SK-MEL-5 (cell line): ENCODE measurements at places on chromosomes 4 and X. TPM values are rescaled to one million over a fixed set of nuclear protein-coding genes. Genes with fewer than 3 reads are reported as not detected.

SMARCA5 gene
- total RNA-seq = 37.5 and 38.9 TPM in 2 replicates

CFAP299 gene
- not detected in 2 replicates for total RNA-seq

CTAG1A gene
- total RNA-seq = not detected in 2 replicates

GNRHR gene
- not detected in 2 replicates for total RNA-seq

GRCh38 chr4:38119668-38120385 is 159.6 kb downstream of the PTTG2 start:
- peak; percentile 47 for DNase-seq

GRCh38 chr4:146146918-146147317 is 28.6 kb upstream of the LSM6 start:
- no peak for DNase-seq

DNA sequence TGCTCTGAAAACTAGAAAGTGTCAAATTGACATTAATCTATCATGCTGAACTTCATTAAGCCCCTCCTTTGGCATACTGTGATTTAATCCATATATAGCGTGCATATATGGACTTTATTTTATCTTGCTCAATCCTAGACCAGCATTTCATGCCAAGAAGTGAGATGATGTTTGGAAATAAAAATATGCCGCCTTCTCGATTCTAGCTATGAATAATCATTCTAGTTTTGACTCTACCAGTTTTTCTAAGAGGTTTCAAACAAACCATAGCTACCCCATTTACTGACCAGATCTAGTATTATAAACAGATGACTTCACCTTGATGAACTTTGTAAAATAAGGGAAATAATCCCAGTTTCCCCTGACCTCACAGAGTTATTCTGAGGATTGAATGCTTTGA is 95.0 kb downstream of the ARX start:
- no peak for DNase-seq

GRCh38 chr4:112251019-112251643 is 19.5 kb downstream of the AP1AR start:
- DNase-seq = no peak

- no peak for DNase-seq
Measured at GRCh38 chrX:44733931-44734330, 109.9 kb upstream of the DUSP21 start.

GRCh38 chr4:53068755-53069330 is 206.7 kb downstream of the RASL11B start:
- DNase-seq = peak; percentile 88

- peak; percentile 38 for DNase-seq
Measured at GRCh38 chrX:31213941-31214340, 142.1 kb upstream of the FTHL17 start.

DNA sequence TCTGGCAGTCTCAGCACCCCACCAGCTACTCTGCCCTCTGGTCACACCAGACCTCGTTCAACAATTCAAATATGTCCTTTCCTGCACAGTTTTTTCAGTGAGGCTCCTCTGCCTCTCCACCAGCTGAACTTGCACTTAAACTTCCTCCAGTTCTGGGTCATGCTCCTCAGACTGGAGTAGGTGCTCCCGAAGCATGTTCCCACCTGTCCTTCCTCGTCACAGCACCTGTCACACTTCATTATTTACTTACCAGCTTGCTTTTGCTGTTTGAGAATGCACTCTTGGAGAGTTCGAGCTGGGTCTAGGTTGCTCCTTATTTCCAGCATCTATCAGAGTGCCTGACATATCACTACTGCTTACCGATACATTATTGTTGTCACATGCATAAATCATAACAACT is 144.8 kb upstream of the TTC29 start:
- no peak for DNase-seq

GRCh38 chr4:37735578-37735977 is 49.4 kb upstream of the RELL1 start:
- DNase-seq = no peak

DNA sequence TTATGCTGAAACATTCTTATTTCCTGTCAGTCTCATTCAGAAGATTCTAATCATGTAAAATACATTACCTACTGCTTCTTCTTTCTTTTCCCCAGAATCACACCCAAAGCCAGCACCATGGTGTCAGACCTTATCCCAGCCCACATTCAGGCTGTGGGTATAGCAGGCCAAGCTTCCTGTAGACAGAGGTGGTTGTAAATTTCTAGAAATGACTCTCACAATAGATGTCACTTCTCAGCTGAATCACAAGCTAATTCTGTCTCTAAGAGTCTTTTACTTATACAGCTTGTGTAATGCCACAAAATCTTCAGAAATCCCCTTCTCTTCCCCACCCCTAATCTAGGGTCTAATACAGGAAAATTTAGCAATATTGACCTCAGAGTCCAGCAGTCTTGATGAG is 239.6 kb downstream of the PARM1 start:
- no peak for DNase-seq

DNA sequence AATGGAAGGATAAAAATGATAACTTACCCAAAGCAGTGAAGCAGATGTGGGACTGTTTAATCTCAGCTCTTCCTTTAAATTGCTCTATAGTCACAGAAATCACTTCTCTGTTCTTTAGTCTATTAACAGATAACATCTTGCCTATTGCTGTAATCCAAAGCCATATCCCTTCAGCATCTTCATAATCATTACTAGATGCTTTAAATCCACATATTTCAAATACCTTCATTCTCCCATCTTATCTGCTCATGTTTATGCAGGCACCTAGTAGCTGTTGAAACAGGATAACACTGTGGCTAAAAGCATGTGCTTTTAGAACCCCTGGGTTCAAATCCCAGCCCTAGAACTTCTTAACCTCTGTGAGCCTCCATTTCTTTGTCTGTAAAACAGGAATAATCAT is 209.9 kb downstream of the RELL1 start:
- DNase-seq = no peak

DNA sequence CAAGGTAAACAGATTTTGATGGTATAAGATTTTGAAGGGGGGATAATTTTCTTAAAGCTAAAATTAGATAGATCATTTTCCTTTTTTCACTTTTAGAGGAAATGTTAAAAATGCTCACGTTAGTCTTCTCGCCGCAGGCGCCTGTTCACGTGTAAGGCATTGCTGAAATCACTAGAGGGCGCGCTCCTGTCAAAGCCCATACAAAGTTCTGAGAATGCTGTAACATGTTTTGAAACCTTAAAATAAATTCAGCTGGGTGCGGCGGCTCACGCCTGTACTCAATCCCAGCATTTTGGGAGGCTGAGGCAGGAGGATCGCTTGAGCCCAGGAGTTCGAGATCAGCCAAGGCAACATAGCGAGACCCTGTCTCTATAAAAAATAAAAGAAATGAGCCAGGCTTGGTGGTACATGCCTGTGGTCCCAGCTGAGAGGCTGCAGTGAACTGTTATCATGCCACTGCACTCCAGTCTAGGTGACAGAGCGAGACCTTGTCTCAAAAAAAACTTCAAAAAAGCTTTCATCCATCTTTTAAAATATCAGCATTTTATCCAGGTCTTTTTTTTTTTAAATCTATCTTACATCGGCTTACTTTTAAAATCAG is 138.0 kb downstream of the RBMX2 start:
- DNase-seq = peak; percentile 64

DNA sequence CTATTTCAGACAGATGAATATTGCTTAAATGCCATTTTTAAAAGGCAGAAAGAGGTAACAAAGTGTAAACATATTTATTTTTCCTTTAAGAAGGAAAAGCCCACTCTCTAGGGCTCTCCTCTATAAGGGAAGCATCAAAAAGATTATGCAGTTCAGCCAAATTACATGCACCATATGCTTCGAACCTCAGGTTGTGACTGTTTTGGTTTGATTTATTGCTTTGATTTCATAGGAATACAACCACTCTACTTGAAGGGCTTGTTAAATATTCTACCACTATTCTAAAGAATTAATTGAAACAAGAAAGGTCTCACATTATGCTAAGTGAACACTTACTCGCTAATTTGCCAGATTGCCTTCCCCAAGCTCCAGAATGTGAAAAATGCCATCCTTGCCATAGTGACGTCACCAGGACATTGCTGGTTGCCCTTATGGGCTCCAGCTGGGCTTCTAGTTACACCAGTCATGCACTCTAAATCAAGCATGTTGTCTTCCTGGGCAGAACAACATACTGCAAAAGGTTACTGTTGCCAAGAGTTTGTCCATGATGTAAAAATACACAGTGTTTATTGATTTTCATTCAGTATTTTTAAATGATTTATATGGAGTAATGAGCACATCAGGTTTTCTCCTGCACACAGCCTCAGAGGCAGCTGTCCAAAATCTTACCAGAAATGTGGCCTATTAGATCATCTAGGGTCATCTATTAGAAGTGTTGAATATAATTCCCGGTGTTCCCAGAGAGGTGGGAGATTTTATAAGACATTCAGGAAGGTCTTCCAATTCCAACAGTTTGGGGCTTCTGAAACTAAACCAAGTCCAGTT is 164.4 kb upstream of the RAPGEF2 start:
- DNase-seq = peak; percentile 8

GRCh38 chr4:75470738-75471137 is 43.5 kb downstream of the RCHY1 start:
- DNase-seq = no peak

DNA sequence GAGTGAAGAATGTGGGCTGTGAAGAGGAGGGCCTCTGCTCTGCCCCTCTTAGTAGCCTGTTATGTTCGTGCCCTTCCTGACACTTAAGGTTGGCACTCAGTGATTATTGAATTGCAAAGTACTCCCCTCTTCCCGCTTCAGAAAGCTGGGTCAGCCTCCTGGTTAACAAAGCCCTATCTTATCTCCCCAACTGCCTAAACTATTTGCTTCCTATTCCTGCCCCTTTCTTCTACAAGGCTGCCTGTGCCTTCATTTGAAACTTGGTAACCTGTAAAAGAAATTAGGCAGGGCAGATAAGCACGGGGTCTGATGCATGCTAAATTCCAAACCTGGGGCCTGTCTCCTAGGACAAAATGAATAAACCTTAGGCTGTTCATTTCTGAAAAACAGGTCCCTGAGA is 23.1 kb upstream of the TMEM150C start:
- DNase-seq = no peak

DNA sequence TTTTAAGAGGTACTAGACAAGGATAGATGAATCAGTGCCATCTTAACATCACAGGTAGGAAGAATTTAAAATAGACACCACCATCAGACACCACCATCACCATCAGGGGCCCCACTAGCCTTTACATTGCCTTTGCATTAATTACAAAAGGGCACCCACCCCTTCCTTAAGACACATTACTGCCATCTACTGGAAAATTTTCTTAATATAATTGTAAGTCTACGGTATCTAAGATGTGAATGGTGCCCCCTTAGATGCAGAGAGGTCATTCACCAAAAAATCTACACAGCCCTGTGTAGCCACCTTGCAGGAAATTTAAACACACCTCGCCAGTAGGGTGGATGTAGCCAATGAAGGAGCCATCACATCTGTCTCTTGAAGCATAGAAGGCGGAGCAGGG is 184.1 kb downstream of the MID1IP1 start:
- DNase-seq = peak; percentile 30

DNA sequence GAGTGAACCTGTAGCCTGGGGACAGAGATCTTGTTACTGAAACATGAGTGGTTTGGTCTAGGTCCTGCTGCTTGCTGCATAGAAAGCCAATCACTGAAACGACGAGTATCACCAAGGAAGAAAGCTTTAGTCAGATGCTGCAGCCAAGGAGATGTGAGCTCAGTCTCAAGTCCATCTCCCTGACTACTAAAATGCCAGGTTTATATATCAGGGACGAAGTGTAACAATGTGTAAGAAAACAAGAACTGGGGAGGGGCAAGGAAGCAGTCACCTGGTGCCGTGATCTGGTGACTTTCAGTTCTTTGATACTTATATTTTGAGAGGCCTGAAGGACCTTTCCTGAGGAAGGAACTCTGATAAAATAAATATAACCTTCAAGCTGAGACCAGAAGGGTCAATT is 19.6 kb upstream of the ABRAXAS1 start:
- DNase-seq = no peak

DNA sequence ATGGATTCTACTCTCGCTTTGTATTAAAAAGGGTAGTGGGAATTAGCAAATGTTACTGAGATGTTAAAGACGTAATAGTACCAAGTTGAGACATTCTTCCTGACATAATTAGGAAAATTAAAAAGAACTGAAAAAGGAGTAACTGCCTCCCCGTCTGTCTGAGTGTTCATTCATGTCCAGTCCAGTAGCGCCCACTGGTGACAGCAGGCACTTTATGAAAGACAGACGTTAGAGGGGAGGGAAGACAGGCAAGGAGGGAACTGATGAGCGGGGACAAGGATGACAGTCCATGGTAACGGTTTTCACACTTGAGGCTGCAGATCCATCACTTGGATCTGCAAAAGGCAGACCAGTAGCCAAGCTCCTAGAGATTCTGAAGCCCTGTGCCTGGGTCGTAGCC is 326.7 kb downstream of the STK32B start:
- peak; percentile 60 for DNase-seq

DNA sequence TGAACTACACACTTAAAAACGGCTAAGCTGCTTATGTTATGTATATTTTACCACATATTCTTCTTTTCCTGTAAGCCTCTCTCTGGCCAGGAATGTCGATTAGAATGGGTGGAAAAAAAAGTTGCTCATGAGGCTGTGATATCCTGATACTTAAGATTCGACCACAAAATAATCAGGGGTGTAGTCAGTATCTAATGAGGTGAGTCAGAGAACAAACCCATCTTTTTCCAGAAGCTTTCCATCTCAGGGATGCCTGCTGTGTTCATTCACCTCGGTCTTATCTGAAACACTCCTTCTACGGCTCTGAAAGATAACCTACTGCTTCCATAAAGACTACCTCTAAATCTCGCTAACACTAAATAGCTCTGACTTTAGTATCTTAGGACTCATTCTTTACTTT is 142.7 kb upstream of the MAP3K15 start:
- no peak for DNase-seq

- no peak for DNase-seq
Measured at GRCh38 chrX:71315917-71316316, 14.4 kb downstream of the ITGB1BP2 start.

DNA sequence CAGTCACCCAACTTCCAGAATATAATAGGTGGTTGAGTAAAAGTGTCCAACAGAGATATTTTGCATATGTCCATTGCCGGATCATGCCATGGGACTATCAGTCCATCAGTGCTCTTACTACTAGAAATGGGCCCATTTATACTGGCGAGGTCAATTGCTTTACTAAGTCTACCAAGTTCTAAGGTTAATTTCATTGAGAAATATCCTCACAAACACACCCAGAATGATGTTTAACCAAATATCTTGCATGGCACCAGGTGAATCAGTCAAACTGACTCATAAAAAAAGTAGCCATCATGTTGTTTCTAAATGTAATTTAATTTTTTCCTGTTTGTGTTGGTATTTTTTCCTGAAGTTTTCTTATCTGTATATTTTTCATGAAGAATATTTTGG is 1217.0 kb downstream of the RAPGEF2 start:
- DNase-seq = no peak

DNA sequence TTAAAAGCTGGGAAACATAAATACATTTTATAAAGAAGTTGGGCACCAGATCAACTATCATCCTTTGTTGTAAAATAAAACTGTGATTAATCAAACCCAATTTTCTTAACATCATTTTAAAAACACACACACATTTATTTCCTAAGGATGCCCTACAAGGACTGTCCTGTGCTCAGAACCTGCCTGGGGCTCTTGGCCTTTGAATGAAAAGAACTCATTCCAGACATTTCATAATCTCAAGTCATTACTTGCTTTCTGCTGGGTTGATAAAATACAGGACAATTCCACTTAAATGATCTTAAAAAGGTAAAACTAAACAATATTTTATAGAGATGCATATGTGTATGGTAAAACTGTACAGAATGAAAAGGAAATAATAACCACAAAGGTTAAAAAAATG is 2.8 kb downstream of the SH3D19 start:
- DNase-seq = peak; percentile 62
